ENCODE measurements at places on chromosomes 7 and 10. TPM values are rescaled to one million over a fixed set of nuclear protein-coding genes. Genes with fewer than 3 reads are reported as not detected.

GRCh38 chr10:283916-284356 lies 148.7 kb downstream of the ZMYND11 start:
- H3K27me3 ChIP-seq: no peaks in the 10 kb centered on the region
- no peak overlapping the region for H3K4me3 ChIP-seq
- H3K27ac ChIP-seq: no peak overlapping the region
- H3K4me1 ChIP-seq: no peaks in the 10 kb centered on the region
- DNase-seq: no peak

GRCh38 chr10:130470286-130470685 lies 334.1 kb downstream of the GLRX3 start:
- H3K4me3 ChIP-seq: no peak overlapping the region
- no peak overlapping the region for H3K27ac ChIP-seq
- no peak for DNase-seq
- H3K27me3 ChIP-seq: peaks cover 15% of the 10 kb centered on the region

Gene ATP5MK
- 263 TPM for total RNA-seq

DNA sequence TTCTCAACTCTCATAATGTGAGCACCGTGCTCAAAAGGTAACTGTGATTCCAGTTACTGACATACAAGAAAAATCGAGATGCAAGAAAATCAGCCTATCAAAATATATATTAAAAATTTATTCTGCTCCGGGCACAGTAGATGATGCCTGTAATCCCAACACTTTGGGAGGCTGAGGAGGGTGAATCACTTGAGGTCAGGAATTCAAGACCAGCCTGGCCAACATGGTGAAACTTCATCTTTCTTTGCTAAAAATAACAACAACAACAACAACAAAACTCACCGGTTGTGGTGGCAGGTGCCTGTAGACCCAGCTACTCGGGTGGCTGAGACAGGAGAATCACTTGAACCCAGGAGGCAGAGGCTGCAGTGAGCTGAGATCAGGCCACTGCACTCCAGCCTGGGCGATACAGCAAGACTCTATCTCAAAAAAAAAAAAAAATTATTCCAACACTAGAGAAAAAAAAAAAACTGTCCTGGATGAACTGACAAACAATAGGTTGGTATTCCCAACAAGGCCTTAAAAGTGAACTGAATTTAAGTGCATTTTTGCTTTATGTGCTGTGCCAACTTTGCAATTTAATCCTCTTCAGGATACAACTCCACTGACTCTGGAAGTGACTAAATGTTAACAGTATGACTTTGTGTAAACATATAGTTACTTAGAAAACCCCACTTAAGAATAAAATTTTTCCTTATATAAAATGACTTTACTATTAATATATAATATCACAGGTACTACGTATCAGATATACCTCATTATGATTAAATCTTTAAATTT lies 51.1 kb downstream of the JMJD1C start:
- H3K27me3 ChIP-seq: no peaks in the 10 kb centered on the region
- H3K4me3 ChIP-seq: no peak overlapping the region
- H3K36me3 ChIP-seq: no peaks in the 10 kb centered on the region
- peaks cover 53% of the 10 kb centered on the region for H3K4me1 ChIP-seq
- peak overlapping the region; percentile 50 for H3K27ac ChIP-seq

- H3K4me3 ChIP-seq: peak overlapping the region; percentile 4
- DNase-seq: no peak
- peaks cover 18% of the 10 kb centered on the region for H3K4me1 ChIP-seq
- H3K27me3 ChIP-seq: peaks cover 9% of the 10 kb centered on the region
- H3K36me3 ChIP-seq: no peaks in the 10 kb centered on the region
- no peak overlapping the region for H3K27ac ChIP-seq
These were observed 3.1 kb downstream of the ELAPOR2 start for GRCh38 chr7:87056346-87056745.

Gene NXPH1
- total RNA-seq: 1.0 TPM

Gene CTAGE6
- total RNA-seq: not detected

Data from neural crest cell (in vitro differentiated cells).